ENCODE measurements at places on chromosomes 2 and 18.

- H3K27ac ChIP-seq, result peak overlapping the region; percentile 89
- peak overlapping the region; percentile 65 for H3K4me3 ChIP-seq
- no peaks in the 10 kb centered on the region for H3K4me1 ChIP-seq
- no peak for DNase-seq
Measured at GRCh38 chr2:128026448-128027277, 1.2 kb downstream of the SAP130 start.

DNA sequence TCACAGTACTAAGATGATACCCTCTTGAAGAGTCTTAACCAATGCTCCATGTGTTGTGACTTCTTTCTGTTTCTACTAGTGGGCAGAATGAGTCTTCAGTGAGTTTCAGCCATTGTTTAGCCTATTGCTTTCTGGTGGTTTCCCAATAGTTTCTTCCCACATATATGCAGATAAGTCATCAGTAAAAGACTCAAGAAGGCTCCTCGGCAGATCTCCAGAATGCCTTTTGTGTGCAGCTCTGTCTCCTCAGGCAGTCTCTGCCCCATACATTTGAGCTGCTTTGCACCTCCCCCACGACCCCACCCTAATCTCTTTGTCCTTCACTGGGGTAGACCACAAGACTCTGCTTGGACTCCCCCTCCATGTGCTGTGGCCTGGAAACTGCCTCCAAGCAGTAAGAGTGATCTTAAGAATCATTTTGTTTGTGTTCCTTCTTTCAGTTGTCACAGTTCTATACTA is 71.6 kb upstream of the CHRNA1 start:
- DNase-seq, result no peak
- no peaks in the 10 kb centered on the region for H3K36me3 ChIP-seq
- H3K4me3 ChIP-seq, result no peak overlapping the region
- no peaks in the 10 kb centered on the region for H3K27me3 ChIP-seq
- H3K27ac ChIP-seq, result no peak overlapping the region
- no peaks in the 10 kb centered on the region for H3K4me1 ChIP-seq

DNA sequence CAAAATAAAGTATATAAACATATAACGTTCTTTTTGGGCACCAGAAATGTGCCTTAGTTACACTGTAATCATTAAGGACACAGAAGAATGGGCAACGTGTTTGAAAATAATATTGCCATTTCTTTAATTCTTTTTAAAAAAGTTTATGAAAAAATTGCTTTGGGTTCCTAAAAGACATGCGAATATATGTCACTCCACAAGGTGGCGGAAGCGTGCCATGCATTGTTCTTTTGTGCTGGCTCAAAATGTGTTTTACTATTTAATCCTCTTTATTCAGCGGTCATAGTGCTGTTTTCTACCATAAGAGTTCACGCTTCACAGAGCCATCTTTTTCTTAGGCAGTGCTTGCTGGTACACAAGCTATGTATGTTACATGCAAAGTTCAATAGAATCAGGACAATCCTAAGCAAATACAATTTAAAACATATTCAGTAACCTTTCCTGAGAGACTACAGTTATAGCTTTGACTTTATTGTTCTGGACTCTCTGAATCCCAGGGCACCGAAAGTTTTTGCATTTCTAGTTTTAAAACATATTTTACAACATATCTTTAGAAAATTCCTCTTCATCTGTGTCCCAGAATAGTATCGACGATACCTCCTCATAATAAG is 147.8 kb upstream of the ERBB4 start:
- peak; percentile 34 for DNase-seq
- no peaks in the 10 kb centered on the region for H3K4me1 ChIP-seq
- no peaks in the 10 kb centered on the region for H3K27me3 ChIP-seq
- H3K36me3 ChIP-seq, result no peaks in the 10 kb centered on the region
- H3K4me3 ChIP-seq, result no peak overlapping the region
- H3K27ac ChIP-seq, result no peak overlapping the region

DNA sequence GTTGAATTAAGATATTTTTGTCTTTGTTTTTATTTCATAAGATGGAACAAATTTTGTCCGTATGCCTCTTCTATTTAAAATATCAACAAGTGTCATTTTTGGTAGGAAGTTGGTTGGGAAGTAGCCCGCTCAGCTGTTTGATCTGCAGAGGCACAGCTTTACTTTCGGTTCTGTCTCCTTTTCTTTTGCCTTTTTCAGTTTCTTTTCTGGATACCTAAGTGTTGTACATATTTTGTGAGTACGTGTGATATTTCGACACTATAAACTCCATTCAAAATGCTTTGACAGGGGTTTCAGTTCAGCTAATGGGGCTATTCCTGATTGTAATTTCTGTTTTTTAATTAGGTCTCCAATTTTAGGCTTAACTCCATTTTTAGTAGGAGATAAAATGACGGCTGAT is 1785.0 kb upstream of the LRRTM1 start:
- H3K4me3 ChIP-seq, result no peak overlapping the region
- no peak overlapping the region for H3K27ac ChIP-seq
- no peaks in the 10 kb centered on the region for H3K27me3 ChIP-seq
- H3K36me3 ChIP-seq, result no peaks in the 10 kb centered on the region
- no peaks in the 10 kb centered on the region for H3K4me1 ChIP-seq

GRCh38 chr2:52934920-52935640 is 832.5 kb upstream of the CHAC2 start:
- no peak overlapping the region for H3K27ac ChIP-seq
- no peak for DNase-seq
- no peaks in the 10 kb centered on the region for H3K36me3 ChIP-seq
- H3K4me1 ChIP-seq, result no peaks in the 10 kb centered on the region

DNA sequence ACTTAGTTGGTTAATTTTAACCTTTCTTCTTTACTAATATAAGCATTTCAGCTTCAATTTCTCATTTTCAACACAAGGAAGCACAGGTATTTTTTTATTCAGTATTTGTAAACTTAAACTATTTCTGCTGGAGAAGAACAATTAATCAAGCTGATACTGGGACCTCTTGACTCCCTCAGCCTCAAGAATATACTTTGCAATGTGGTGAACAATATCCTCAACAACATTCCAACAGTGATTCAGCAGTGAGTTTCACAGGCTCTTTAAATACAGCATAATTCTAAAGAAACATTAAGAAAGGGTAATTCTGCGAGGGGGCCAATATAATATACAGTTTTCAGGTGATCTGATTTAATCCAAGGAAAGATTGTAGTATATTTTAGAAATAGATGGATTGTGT is 10.0 kb downstream of the RAPGEF4 start:
- no peaks in the 10 kb centered on the region for H3K36me3 ChIP-seq
- no peak overlapping the region for H3K4me3 ChIP-seq
- no peak for DNase-seq
- H3K27ac ChIP-seq, result no peak overlapping the region
- H3K4me1 ChIP-seq, result no peaks in the 10 kb centered on the region

DNA sequence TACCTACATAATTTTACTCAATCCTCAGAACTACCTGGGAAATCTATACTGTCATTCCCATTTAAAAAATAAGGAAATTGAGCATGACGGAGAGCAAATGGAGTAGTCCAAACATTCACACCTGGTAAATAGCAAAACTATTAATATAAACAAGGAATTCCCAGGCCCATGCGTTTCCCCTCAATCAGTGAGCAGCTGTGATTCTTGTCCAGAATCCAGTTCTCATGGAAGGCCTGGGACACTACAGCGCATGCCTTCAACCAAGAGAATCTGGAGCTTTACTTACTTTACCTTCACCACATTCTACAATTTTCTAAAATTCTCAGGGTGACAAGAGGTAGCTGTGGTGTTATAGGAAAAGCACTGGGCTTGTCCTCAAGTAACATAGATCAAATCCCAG is 259.0 kb downstream of the LRATD1 start:
- no peaks in the 10 kb centered on the region for H3K4me1 ChIP-seq
- H3K27ac ChIP-seq, result no peak overlapping the region

- no peaks in the 10 kb centered on the region for H3K36me3 ChIP-seq
- no peaks in the 10 kb centered on the region for H3K4me1 ChIP-seq
- no peaks in the 10 kb centered on the region for H3K27me3 ChIP-seq
- H3K4me3 ChIP-seq, result no peak overlapping the region
- no peak for DNase-seq
Measured at GRCh38 chr2:39241588-39241987, 2.2 kb downstream of the CDKL4 start.

DNA sequence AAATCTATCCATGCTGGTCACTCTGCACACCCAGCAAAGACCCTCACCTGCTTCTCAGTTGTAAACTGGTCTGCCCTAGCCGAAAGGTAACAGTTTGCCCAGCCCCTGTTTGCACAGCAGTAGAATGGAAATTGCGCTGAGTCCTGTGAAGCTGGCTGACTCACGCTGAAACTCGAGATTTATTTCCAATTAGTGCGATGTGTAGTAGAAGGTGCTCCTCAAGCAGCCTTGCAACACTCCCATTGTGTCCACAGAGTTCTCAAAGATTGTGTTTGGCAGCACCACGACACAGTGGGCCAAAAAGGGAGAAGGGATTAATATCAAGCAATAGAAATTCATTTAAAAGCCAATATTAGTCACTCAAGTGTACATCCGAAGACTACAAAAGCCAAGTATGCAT is 21.7 kb upstream of the APCDD1 start:
- no peaks in the 10 kb centered on the region for H3K4me1 ChIP-seq
- no peaks in the 10 kb centered on the region for H3K36me3 ChIP-seq
- no peak overlapping the region for H3K4me3 ChIP-seq
- DNase-seq, result no peak

DNA sequence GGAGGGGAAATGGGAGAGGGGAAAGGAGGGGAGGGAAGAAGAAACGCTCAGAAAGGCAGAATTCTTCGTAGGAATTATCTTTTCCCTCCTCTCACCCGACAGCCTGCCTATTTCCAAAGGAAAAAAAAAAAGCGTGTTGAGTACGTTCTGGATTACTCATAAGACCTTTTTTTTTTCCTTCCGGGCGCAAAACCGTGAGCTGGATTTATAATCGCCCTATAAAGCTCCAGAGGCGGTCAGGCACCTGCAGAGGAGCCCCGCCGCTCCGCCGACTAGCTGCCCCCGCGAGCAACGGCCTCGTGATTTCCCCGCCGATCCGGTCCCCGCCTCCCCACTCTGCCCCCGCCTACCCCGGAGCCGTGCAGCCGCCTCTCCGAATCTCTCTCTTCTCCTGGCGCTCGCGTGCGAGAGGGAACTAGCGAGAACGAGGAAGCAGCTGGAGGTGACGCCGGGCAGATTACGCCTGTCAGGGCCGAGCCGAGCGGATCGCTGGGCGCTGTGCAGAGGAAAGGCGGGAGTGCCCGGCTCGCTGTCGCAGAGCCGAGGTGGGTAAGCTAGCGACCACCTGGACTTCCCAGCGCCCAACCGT is at the start of gene GAD1:
Gene GAD1 (plus strand): TSS at position 384 of the 589 bp plus-strand sequence. CDS start 1,705 bp downstream, outside the sequence.
- peaks cover 25% of the 10 kb centered on the region for H3K4me1 ChIP-seq
- H3K36me3 ChIP-seq, result no peaks in the 10 kb centered on the region
- H3K27ac ChIP-seq, result no peak within 1 kb of the TSS
- peaks cover 51% of the 10 kb centered on the region for H3K27me3 ChIP-seq

DNA sequence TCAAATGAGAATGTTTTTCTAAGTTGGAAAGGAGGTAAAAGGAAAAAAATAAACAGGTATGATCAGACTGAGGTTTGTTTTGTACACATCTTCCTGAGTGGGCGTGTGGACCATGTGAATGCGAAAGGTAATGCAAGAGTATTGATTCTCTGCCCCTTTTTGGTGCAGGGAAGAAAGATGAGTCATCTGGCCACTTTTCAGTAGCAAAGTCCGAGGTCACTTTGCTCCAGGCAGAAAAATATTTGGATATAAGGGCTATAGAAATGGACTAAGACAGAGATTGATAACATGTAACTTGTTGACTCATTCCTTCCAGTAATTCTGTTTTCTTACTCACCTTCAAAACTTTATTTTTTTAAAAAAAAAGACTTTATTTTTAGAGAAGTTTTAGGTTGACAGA is 130.5 kb downstream of the DSEL start:
- H3K27ac ChIP-seq, result no peak overlapping the region
- no peak overlapping the region for H3K4me3 ChIP-seq
- no peaks in the 10 kb centered on the region for H3K4me1 ChIP-seq
- H3K36me3 ChIP-seq, result no peaks in the 10 kb centered on the region
- H3K27me3 ChIP-seq, result no peaks in the 10 kb centered on the region

DNA sequence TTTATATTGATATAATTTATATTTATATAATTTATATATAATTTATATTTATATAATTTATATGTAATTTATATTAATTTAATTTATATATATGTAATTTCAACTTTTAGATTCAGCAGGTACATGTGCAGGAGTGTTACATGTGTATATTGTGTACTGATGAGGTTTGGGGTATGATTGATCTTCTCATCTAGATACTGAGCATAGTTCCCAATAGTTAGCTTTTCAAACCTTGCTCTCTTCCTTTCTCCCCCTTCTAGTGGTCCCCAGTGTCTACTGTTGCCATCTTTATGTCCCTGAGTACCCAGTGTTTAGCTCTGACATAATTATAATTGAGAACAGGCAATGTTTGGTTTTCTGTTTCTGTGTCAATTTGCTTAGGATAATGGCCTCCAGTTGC is 1335.3 kb upstream of the CDH2 start:
- H3K27me3 ChIP-seq, result no peaks in the 10 kb centered on the region
- DNase-seq, result no peak
- H3K4me3 ChIP-seq, result no peak overlapping the region
- no peaks in the 10 kb centered on the region for H3K36me3 ChIP-seq
- no peak overlapping the region for H3K27ac ChIP-seq
- no peaks in the 10 kb centered on the region for H3K4me1 ChIP-seq

DNA sequence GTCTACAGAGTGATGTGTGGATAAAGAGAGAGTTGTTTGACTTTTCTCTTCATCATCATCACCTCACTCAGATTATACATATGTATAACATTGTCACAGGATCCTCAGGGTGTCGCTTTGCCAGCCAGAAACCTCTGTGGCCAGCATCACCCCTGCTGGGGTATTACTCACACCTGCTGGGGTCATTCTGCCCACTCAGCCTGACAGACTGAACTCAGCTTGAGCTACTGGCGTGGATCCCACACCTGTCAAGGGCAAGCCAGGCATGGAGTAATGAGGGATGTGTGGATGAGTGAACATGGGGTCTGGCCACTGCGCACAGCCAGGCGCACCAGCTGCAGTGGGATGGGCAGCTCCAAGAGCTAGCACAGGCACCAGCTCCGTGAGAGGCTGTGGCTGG is 870.6 kb downstream of the CBLN2 start:
- H3K4me3 ChIP-seq, result no peak overlapping the region
- H3K36me3 ChIP-seq, result no peaks in the 10 kb centered on the region
- H3K4me1 ChIP-seq, result no peaks in the 10 kb centered on the region

DNA sequence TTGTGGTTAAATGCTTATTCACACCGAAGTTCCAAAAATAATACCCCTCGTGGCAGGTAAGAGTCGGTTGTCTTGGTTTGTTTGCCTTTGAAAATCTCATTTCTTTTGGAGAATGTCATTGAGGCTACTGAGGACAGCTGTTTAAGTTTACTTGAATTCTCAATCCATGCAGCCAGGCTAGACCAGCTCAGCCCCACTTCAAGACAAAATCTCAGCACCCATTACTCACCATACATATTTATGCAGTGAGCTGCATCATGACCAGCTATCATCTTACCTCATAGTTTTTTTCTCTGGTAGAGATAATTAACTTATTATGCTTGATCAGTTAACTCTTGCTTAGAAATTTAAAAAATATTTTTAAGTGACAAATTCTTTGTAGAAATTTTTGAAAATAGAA is 115.9 kb downstream of the HAUS1 start:
- H3K27me3 ChIP-seq, result no peaks in the 10 kb centered on the region
- no peaks in the 10 kb centered on the region for H3K36me3 ChIP-seq
- H3K4me1 ChIP-seq, result no peaks in the 10 kb centered on the region
- H3K4me3 ChIP-seq, result no peak overlapping the region
- no peak overlapping the region for H3K27ac ChIP-seq
